ENCODE measurements at places on chromosomes 7 and 10.
A peak's percentile ranks its signal among the peaks of the same experiment; 100 is the strongest.

- peak; percentile 79 for DNase-seq
These were observed 8.3 kb downstream of the PCBD1 start for GRCh38 chr10:70880077-70880534.

- no peak for DNase-seq
These were observed 3.8 kb upstream of the DUSP5 start for GRCh38 chr10:110493832-110494426.

GRCh38 chr10:35959252-35959651 is 317.2 kb upstream of the FZD8 start:
- DNase-seq, result no peak

GRCh38 chr10:132347211-132347930 is 15.4 kb downstream of the LRRC27 start:
- DNase-seq, result no peak

- no peak for DNase-seq
These were observed 191.7 kb downstream of the RELN start for GRCh38 chr7:103797647-103798307.

GRCh38 chr7:92837000-92837749 is 802 bp upstream of the CDK6 start:
- DNase-seq, result no peak

GRCh38 chr10:74704629-74705357 is 121.6 kb upstream of the KAT6B start:
- no peak for DNase-seq

- no peak for DNase-seq
These were observed 201.3 kb downstream of the SEMA3E start for GRCh38 chr7:83447681-83448080.

- DNase-seq, result no peak
These were observed 18.1 kb upstream of the GSTK1 start for GRCh38 chr7:143245123-143245522.

DNA sequence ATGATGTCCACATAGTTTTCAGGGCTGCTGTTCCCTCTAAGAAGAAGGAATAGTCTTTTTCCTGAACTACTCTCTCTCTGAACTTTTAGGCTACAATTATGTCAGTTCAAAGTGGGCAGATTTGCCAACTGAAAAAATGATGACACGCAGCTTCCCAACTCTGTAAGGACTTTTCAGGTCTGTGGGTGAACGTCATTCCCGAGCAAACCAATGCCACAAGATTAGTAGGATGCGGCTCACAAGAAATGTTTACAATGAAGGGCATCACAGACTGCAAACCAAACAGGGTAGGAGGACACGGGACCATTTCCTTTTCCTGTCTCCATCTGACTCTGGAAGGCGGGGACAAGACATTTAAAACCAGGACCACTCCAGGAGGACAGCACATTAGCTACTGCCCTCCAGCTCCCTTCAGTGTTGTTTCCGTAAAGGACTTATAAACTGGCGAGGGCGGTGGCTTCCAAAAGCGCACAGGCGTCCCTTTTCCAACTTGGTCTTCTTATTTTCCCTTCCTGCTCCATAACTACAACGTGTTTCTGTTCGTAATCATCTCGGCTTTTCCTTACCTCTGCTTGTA is 539 bp upstream of the MKLN1 start:
- peak; percentile 37 for DNase-seq

DNA sequence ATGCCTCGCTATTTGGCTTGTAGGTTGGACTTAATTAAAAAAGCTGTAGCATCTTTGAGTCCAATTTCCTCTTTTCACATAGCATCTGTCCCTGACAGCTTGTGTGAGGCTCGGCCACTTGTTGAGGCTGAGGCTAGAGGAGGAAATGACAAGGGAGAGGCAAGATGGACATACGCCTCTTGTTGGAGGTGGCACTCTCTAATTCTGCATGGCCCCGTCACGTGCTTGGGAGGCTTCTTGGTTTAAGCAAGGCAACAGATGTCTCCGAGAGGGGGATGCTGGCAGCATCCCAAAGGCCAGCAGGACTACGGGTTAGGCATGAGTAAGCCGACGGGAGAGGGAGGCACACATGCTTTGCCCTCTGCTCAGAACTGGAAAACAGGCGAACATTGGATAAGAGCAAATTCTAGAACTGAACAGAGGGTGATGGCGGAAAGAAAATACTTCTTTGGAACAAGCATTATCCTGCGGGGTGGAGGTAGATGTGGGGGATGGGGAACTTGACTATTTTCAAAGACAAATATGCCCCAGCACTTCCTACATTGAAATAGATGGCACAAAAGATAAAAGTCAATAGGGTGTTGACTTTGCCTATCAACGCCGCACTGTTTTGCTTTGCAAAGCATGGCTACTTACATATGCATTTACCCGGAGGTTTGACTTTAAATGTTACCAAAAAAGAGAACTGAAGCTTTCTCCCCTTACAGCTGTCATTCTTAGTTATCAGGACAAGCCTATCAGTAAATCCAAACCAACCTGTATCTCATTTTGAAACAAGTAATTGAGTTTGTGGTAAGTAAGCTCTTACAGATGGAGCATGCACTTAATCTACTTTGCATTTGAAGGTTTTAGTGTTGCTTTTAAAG is 94.8 kb downstream of the CHN2 start:
- no peak for DNase-seq

DNA sequence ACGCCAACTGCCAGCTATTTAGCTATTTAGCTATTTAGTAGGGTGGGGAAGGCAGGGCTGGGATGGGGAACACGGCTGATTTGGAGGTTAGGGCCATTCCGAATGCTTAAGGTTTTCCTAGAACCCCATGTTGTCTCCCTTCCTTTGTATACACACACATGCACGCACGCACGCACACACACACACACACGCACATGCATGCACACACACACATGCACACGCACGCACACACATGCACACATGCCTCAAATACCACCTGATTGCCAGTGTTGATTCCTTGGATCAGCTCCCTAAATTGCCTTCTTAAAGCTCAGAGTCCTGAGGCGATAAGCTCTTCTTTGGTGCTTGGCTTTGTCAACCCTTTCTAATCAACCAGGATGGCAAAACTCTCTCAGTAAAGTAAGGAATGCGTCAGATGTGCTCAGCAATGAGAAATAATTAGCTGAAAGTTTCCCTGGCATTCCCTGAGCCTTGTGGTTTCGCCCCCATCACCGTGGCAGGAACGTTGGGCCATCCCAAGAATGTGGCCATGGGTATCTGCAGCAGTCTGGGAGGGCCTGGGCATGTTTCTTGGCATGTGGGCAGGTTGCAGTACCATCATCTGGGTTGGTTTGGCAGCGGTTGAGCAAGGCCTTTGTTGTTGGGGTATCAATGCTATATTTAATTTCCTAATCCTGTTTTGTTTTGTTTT is 305.6 kb downstream of the LRMDA start:
- no peak for DNase-seq

- DNase-seq, result no peak
These were observed 30.3 kb downstream of the TRIM8 start for GRCh38 chr10:102674566-102674965.

GRCh38 chr7:82810558-82811259 is 352.0 kb downstream of the PCLO start:
- DNase-seq, result peak; percentile 31

GRCh38 chr10:101614663-101615524 is 26.8 kb downstream of the DPCD start:
- no peak for DNase-seq

DNA sequence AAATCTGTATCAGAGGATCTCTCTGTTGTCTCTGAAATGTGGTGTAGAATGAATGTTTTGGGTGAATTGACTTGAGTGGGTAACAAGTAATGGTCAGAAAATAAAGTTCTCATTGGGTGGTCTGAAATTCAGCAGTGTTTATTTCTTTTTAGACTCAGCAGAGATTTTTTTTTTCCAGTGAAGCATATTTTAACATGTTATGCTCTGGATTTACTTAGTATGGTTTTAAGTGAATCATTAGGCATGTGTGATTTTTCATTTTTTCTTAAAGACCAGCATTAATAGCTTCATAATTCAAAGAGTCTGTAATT is 63.5 kb downstream of the REEP3 start:
- no peak for DNase-seq

DNA sequence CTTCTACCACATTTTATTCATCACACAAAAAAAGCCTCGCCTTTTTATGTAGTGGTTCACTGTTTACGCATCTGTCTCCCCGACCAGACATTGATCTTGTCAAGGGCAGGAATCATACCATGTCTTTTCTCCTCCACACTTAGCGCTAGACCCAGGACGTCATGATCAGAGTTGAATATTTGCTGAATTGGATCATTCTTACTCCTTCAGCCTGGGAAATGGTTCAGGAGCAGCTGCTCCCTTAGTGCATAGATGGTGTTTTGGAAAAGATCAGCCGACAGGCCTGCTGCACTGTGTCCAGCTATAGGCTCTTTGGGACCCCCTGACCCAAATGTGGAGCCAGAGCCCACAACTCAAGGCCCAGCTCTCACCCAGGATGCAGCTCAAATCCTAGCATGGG is 249.1 kb upstream of the TMEM72 start:
- no peak for DNase-seq

GRCh38 chr10:127813290-127813689 is 76.3 kb downstream of the FOXI2 start:
- DNase-seq, result no peak

DNA sequence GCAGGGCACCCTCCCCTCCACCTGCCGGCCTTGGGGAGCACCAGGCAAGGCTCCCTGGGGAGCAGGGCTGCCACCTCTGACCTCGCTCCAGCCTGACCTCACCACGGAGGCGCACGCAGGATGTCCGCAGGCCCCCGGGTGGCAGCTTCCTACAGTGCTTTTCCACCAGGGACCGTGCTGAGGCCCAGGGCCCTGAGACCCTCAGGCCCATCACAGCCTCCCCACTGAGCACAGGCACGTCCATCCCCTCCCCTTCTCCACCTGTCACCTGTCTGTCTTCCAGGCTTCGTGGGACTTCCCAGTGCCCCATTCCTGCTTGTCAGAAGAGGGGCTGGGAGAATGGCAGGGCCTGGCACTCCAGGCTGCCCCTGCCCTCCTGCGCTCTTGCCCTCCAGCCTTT is 90.1 kb downstream of the LHPP start:
- DNase-seq, result no peak

DNA sequence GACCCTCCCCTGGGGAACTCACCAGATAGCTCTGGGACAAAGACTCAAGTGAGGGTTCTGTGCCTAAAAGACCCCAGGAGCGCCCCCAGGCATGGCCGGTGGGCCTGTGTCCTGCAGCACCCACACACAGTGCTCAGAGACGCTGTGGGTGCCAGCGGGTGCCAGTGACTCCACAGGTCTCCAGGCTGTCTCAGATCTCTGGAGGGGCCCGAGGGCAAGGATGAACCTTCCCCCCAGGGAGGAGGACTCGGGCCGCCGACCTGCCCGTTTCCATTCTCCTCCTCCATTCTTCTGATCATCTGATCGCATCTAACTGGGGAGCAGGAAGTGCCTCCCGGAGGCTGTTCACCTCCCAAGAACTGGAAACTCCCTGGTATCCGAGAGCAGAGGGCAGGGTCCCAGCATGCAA is 980 bp downstream of the ADAM8 start:
- no peak for DNase-seq

DNA sequence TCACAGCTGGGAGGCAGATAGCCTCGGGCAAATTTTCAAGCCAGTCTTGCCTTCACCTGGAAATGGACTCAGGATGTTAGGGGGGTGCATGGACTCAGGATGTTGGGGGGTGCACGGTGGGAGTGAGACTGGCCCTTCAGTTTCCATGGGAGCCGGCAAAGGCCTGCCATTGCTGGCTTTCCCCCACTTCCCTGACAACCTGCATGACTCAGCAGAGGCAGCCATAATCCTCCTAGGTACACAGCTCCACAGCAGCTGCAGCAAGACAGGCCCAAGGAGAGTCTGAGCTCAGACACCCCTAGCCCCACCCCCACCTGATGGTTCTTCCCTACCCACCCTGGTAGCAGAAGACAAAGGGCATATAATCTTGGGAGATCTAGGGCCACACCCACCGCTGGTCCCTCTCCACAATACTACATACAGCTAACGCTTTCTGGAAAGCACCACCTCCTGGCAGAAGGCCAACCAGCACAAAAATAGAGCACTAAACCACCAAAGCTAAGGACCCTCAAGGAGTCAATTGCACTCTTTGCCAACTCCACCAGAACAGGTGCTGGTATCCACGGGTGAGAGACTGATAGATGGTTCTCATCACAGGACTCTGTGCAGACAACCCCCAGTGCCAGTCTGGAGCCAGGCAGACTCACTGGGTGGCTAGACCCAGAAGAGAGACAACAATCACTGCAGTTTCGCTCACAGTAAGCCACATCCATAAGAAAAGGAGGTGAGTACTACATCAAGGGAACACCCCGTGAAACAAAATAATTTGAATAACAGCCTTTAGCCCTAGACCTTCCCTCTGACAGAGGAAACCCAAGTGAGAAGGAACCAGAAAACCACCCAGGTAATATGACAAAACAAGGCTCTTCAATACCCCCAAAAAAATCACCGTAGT is 18.3 kb downstream of the C7orf25 start:
- no peak for DNase-seq

GRCh38 chr10:128626397-128627000 is 500.3 kb upstream of the MKI67 start:
- no peak for DNase-seq

GRCh38 chr10:79125092-79125491 is 56.3 kb downstream of the ZMIZ1 start:
- DNase-seq, result no peak

- DNase-seq, result no peak
These were observed 34.1 kb downstream of the AFAP1L2 start for GRCh38 chr10:114370199-114370598.

GRCh38 chr7:93778384-93778783 is 112.2 kb downstream of the TFPI2 start:
- DNase-seq, result no peak

DNA sequence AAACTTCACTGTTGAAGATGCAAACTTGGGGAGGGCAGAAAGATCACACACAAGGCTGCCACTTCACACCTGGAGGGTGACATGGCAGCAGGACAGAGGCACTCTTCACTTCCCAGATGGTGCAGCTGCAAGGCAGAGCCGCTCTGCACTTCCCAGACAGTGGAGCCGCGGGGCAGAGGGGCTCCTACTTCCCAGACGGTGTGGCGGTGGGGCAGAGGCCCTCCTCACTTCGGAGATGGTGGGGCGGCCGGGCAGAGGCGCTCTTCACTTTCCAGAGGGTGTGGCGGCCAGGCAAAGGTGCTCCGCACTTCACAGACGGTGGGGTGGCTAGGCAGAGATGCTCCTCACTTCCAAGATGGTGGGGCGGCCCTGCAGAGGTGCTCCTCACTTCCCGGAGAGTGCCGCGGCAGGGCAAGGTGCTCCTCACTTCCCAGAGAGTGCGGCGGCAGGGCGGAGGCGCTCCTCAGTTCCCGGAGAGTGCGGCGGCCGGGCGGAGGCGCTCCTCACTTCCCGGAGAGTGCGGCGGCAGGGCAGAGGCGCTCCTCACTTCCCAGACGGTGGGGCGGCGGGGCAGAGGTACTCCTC is 58.3 kb upstream of the PPP1R9A start:
- DNase-seq, result no peak

GRCh38 chr7:36295090-36295489 is 94.6 kb upstream of the ANLN start:
- no peak for DNase-seq

- DNase-seq, result no peak
These were observed 41.1 kb upstream of the NUPR2 start for GRCh38 chr7:56157238-56157790.

DNA sequence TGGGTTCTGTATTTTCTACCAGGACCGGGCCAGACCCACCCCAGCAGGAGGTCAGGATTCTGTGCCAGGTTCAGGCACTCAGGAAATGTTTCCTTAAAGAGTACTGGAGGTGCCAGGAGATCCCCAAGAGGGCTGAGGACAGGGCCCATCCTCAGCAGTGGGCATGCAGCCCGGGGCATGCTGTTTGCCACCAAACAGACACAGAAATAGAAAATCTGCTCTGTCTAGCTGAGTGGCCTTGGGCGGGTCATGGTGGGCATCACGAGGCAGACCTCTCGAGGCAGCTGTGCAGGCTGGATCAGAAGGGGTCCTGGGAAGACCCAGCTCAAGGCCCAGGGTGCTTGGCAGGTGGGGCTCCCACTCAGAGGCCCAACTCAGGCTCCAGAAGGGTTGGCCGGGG is 105.0 kb downstream of the FAM53B start:
- no peak for DNase-seq
